NCI-H2107 (cell line): ENCODE measurements at places on chromosomes 6 and 20.
A peak's percentile ranks its signal among the peaks of the same experiment; 100 is the strongest.

- DNase-seq: no peak
Observed at GRCh38 chr6:134105940-134106339, 53.5 kb upstream of the SLC2A12 start.

DNA sequence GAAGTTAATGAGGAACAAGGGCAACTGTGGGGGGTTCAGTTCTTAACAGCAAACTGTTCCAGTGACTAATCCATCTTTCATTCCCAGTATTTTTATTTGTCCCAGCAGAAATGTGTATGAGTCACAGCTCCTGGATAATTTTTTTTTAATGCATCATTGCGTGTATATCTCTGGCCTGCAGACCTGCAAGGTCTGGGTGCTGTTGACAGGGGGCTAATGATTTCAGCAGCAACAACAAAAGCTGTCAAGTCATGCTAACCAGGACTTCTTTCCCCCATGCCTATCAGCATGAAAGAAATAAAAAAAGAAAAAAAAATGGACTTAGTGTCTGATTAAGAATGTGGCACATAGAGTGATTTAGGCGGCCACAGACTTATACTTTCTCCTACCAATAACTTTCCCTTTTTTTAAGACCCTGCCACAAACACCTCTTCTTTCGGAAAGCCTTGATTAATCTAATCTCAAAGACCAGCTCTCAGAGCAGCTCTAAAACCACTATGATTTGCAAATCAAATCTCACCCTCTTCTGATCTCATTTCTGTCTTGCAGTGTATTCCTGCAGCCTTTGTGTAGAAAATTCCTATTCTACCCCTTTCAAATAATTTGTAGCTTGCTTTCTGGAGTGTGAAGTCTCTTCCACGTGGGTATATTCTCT, 14.2 kb upstream of the PREX1 start:
- DNase-seq: no peak

- no peak for DNase-seq
Observed at GRCh38 chr6:113220832-113221231, 636.3 kb upstream of the MARCKS start.

GRCh38 chr20:56422076-56422823, 10.2 kb downstream of the CASS4 start:
- no peak for DNase-seq

GRCh38 chr20:58112017-58112781, 116.3 kb downstream of the ANKRD60 start:
- DNase-seq: no peak

GRCh38 chr6:158819213-158819976, at the start of gene EZR:
TSS of gene EZR (minus strand) at chr6:158819368. CDS start at chr6:158818093, 1,275 bp downstream.
- DNase-seq: peak; percentile 51

- no peak for DNase-seq
Observed at GRCh38 chr6:49849213-49849907, 17.0 kb downstream of the CRISP1 start.

GRCh38 chr6:35298625-35299140, 1.1 kb downstream of the DEF6 start:
- DNase-seq: no peak

GRCh38 chr6:168526841-168527281, 85.9 kb downstream of the SMOC2 start:
- no peak for DNase-seq

DNA sequence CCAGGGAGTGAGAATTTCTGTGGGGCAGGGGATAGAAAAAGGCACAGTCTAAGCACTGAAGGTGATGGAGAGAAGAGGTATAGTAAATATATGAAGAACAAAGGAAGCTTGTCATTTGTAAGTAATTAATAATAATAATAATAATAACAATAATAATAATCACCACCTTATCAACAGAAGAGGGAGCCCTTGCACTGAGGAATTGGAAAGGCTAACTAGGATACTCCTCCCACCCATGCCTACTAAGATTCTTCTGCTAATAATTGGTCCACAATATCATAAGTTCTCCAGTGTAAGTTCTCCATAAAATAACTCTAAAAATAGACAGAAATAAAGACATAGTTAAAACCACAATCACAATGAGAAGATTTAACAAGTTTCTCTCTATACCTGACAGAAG, 912 bp upstream of the OR12D3 start:
- no peak for DNase-seq

DNA sequence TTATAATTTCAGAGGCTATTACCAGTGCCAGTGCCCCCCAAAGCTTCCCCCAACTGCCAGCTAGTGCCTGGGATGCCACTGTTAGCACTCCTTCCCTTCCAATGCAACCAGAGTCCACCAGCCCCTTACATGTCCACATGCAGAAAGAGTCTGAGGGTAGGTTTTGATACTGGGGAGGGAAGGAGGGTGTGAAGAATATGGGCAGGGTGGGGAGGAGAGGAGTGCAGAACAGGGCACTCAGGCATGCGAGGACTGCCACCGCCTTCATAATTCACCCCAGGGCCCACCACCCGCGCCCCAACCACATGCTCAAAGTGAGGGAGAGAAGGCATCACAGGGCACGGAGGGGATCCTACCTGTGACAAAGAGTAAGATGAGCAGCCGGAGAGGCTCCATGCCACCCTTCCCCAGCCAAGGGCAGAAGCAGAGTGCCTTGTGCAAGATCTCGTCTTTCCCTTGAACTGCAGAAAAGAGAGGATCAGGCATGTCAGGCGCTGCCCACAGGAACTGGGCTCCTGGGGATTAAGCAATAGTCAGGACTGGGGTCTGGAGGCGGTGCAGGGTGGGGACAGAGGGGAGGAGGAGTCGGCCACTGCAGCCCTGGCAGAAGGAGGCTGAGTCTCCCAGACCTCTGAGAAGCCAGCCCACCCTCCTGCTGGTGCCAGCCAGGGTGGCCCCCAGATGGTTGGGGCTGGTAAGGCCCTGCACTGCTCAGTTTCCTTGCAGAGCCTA, at the start of gene TREM2:
TSS of gene TREM2 (minus strand) at position 430 of the 732 bp plus-strand sequence. CDS start at position 396, 34 bp downstream.
- DNase-seq: no peak
